RCC 7860 (cell line): ENCODE measurements at places on chromosomes 7 and 10.

- DNase-seq, result no peak
These were observed 134.3 kb upstream of the PFKP start for GRCh38 chr10:2933071-2933470.

GRCh38 chr7:780081-780480 lies 52.2 kb upstream of the SUN1 start:
- no peak for DNase-seq

DNA sequence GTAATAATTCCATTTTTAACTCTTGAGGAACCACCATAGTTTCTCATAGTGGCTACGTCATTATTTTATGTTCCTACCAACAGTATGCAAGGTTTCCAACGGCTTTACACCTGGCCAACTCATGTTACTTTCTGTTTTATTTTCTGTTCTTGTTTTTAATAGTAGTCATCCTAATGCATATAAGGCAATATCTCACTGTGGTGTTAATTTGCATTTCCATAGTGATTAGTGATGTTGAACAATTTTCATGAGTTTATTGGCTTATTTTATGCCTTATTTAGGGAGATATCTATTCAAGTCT lies 465.5 kb upstream of the KLF6 start:
- no peak for DNase-seq

GRCh38 chr10:11018432-11018841 lies 765 bp downstream of the CELF2 start:
- DNase-seq, result no peak

DNA sequence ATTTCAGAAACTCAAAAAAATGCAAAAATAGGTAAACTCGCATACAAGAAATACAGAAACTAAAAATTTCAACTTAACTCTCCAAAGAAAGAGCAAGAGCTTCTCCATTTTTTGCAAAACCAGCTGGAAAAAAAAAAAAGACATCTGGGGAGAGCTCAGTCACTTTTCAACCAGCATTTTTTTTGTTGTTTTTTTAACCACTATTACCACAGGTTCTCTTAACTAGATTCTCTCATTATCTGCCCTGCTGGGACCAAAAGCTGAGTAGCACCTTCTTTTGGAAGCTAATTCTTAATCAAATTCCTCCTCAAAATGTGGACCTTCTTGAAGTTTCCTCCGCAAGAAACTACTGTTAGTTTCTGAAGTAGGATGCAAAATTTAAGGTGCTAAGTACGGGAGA lies 14.2 kb downstream of the IGF2BP3 start:
- no peak for DNase-seq

DNA sequence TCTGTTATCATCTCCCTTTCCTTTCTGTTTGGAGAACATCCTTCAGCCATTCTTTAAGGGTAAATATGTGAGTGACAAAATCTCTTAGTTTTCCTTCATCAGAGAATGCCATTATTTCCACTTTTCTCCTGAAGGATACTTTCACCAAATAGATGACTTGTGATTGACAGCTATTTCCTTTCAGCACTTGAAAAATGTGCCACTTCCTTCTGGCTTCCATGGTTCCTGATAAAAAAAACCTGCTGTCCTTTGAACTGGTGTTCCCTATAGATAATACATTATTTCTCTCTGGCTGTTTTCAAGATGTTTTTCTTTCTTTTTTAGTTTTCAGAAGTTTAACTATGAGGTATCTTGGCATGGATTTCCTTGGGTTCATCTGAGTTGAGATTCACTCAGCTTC lies 79.7 kb downstream of the TBXAS1 start:
- no peak for DNase-seq

DNA sequence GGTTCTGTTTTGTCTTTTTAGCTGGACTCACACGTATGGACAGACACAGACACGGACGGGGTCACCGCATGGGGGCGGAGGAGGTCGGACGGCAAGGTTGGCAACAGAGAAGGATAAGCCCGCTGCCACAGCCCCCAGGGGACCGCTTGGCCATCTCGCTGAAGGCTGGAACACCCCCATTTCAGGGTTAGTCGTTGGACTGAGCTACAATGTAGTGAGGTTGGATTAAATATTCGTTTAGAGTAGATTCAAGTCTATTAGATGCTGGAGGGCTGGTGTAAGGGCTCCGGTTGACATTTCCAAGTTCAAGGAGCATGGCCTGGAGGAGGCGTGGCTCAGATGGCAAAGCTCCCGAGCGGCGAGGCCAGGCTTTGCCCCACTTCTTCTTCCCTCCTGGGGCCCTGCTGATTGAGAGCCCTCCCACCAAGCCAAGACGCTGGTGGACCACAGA lies 35.2 kb downstream of the PPIF start:
- DNase-seq, result no peak

DNA sequence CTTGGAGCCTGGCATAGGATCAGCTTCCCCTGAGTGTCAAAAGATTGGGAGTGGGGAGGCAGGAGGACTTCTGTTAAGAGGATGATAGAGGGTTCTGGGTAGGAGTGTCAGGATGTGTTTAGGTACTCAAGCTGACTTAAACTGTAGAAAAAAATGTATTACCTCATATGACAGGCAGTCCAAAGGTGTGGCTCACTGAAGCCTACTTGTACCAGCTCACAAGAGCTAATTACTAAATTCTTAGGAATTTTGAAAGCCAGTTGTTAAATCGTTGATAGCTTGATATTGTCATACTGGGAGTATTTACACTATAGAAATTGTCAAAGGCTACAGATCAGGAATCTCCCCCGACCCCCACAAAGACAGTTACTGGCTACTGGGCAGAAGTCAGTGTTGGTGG lies 32.1 kb downstream of the FAS start:
- DNase-seq, result peak; percentile 56

DNA sequence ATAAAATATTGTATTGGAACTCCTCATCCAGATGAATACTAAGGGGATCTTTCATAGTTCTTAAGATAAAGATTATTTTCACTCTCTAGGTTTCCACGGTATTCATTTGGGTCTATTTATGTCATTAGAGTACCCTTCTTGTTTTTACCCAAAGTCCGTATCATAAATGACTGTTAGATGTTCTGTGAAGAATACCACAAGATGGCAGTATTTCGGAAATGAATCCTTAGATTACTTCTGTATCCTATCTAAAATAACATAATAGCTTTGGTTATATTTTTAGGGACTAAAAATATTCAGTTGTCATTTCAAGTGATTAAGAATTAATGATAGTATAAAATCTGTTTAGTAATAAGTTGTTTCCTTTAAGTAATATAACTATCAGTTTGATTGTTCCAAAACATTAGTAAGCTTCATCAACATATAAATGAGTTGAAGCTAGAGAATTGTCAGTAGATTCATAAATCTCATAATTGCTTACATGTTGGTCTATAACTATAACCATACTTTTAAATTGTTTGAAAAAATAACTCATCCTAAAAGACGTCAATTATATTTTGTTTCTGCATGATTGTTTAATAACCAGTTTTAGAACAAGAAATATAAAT lies 337.5 kb upstream of the KCND2 start:
- DNase-seq, result peak; percentile 40

- no peak for DNase-seq
These were observed 65.3 kb downstream of the SGCE start for GRCh38 chr7:94590526-94591162.

DNA sequence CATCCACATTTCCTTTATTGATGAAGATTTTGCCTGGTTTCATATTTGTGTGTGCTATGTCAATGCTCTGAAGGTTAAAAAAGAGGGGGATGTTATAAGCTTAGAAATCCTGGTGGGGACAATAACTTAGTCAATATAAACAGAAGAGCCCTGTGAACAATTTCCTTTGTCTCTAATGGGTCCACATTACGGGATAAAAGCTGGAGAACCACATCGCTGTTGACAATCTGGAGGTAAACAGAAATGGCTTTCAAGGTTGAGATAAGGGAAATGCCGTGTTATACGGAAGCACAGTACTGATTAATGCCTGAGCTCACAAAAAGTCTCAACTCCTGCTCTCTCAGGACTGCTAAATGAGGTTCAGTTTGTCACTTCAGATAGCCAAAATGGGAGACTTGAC lies 16.8 kb downstream of the ASAH2 start:
- DNase-seq, result no peak

- no peak for DNase-seq
These were observed 602.8 kb downstream of the NRG3 start for GRCh38 chr10:82477776-82478175.

- DNase-seq, result no peak
These were observed 88.5 kb downstream of the AKR1D1 start for GRCh38 chr7:138164804-138165203.

- DNase-seq, result no peak
These were observed 334.2 kb upstream of the MAGI2 start for GRCh38 chr7:79787623-79788022.

DNA sequence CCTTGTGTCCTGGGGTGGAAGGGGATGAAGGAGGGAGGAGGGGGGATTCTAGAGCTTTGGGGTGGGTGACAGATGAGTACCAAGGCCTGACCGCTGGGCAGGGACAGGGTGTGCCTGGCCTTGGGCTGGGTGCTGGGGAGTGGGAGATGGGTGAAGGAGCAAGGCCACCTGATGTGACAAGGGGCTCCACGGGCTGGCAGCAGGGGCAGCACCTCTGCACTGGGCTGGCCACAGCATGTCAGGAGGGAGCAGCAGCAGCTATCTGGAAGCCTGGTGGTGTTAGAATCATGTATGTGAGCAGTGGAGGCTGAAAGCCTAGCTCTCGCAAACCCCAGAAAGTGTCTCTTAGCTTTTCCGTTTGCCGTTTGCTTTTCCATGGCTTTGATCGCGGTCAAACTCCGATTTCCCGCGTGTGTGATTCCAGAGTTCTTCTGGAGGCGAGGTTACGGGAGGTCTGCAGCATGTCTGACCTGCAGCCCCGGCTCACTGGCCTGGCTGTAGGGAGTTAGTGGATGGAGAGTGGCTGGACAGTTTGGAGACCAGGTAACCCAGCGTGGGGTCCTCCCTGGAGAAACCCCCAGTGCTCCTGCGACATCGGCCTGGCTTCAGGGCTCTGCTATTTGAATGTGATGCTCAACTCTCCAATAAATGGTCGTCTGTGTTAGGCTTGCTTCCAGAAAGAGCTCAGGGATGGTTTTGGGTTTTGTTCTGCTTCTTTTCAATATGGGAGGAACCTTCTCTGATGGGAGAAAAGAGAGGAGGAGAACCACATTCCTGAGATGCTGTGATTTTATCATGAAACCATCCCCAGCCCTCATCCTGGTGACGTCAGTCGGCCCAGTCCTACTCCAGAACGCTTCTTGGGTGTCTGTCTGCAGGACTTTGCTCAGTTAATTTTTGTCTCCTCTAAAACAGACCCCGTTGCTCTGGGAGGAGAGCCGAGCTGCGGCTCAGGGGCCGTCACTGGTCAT lies 105.5 kb downstream of the CUX1 start:
- no peak for DNase-seq

DNA sequence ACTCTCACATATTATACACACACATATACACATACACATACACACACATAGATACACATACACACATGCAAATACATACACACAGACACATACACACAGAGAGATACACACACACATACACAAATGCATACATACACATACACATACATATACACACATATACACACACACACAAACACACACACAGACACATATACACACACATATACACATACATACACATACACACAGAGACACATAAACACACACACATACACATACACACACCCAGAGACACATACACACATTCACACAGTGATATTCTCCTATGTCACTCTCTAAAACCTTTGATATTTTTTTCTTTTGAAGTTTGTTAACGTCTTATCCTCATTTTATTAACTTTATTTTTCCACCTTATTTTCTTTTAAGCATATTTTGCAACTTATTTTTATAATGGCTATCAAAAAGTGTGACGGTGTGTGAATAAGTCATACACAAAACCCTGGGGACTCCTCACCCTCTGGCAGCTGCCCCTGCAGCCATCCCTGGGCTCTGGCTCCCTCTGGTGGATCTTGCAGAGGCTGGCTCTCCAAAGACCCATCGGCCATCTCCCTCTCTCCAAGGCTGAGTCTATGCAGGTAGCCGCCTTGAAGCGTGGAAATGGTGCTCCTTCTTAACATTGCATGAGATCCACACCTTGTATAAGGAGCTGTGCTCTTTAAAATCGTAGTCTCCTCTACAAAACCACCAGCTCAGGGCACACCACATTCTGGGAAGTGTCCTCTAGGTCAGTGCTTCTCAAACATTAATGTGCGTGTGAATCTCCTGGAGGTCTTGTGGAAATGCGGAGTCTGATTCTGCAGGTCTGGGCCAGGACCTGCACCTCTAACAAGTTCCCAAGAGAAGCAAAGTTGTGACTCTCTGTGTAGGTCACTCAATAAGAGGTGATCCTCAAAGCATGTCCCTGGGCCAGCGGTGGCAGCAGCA lies 4.1 kb upstream of the C10orf120 start:
- DNase-seq, result peak; percentile 29

GRCh38 chr7:146660839-146661238 lies 544.2 kb downstream of the CNTNAP2 start:
- no peak for DNase-seq

- no peak for DNase-seq
These were observed 83.6 kb downstream of the NRCAM start for GRCh38 chr7:108372618-108373017.

- no peak for DNase-seq
These were observed 456.8 kb upstream of the NRP1 start for GRCh38 chr10:33791272-33791660.

DNA sequence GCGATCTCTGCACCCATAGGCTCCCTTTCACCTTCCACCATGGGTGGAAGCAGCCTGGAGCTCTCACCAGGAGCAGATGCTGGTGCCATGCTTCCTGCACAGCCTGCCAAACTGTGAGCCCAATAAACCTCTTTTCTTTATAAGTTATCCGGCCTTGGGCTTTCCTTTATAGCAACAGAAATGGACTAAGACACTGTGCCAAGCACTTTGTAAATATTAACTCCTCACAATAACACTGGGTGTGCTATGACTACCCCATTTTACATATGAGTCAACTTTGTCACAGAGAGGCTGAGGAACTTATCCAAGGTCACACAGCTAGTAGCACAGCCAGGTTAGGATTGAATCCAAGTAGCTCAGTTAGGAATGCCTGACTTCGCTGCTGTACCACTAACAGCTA lies 79.7 kb upstream of the KCNMA1 start:
- DNase-seq, result no peak

DNA sequence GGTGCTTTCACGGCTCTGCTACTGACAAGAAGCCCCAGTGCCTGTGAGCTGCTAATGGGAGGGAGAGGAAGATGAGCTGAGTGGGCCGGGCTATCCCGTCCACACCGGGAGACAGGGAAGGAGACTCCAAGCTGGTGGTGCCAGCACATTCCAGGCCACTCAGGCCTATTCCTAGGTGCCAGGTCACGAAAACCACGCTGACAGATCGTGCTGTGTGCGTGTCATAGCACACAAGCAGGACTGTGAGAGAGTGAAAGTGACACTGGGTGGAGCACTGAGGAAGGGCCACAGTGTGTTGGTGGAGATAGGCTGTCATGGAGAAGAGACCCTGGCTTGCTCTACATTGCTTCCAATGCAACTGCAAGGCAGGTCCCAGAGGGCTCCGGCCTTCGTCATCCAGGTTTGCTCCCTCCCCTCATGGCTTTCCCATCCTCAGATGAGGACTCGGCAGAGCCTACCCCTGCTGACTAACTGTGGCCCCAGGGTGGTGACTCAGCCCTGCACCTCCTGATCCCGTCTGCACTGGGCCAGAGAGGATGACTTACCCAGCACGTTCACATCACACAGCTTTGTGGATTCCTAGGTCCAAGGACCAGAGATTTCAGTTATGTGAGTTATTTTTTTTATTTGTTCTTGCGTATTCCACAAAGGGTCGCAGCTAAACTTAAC lies 167.3 kb downstream of the EGFR start:
- peak; percentile 98 for DNase-seq

- DNase-seq, result no peak
These were observed 303.5 kb upstream of the MGMT start for GRCh38 chr10:129163531-129163930.

- no peak for DNase-seq
These were observed 208.7 kb upstream of the GLI3 start for GRCh38 chr7:42445691-42446090.
